ENCODE measurements at places on chromosomes 2 and 18.

GRCh38 chr2:9770006-9770307, 73.3 kb upstream of the TAF1B start:
- no peak for DNase-seq

DNA sequence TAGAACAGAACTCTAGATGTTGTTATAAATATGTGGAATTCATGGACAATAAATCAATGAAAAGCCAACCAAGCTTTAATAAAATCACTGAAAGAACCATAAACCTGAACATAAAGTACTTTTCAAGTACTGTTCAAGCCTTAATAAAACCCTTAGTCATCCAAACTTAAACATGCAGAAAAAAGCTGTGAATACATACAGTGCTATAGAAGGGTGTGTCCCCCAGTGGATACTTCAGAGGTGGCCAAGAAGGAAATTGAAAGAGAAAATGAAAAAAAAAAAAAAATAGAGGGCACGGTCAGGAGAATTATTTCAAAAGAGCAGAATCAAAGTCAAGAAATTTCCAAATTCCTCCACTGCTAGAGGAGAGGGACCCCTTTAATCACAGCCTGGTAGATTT, 141.1 kb downstream of the SP100 start:
- DNase-seq = no peak

- DNase-seq = no peak
Measured at GRCh38 chr18:7722955-7723354, 155.8 kb downstream of the PTPRM start.

- no peak for DNase-seq
Measured at GRCh38 chr2:95077861-95078603, 43.6 kb downstream of the MRPS5 start.

DNA sequence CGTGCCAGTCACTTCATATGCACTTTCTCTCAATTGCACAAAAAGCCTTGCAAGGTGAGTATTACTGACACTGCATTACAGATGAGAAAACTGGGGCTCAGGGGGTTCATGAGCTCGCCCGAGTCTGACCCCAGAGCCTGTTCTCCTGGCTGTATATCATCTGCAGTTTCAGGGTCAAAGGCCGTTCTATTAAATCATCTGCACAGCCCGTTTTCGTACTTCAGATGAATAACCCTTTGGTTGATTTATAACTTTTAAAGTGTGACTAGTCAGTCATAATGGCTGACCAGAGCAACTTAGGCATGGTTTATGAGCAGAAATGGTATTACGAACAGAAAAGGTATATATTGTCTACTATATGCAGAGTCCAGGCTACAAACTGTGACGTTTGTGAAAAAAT, 35.3 kb upstream of the NPAS2 start:
- DNase-seq = no peak

GRCh38 chr18:28791101-28791500, 614.2 kb upstream of the CDH2 start:
- DNase-seq = no peak

DNA sequence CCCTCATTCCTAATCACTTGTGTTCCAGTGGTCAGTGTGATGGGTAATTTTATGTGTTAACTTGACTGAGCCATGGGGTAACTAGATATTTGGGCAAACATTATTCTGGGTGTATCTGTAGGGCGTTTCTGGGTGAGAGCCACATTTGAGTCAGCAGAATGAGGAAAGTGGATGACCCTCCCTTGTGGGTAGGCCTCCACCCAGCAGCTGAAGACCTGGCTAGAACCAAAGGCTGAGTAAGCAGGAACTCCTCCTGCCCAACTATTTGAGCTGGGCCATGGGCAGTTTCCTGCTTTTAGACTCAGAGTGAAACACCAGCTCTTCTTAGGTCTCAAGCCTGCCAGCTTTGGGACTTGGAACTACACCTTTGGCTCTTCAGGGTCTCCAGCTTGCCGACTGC, 141.8 kb downstream of the ACKR3 start:
- no peak for DNase-seq

- no peak for DNase-seq
Measured at GRCh38 chr18:40955351-40955750, 999.7 kb upstream of the PIK3C3 start.

GRCh38 chr2:166516712-166517303, 22.8 kb upstream of the SCN7A start:
- DNase-seq = no peak

DNA sequence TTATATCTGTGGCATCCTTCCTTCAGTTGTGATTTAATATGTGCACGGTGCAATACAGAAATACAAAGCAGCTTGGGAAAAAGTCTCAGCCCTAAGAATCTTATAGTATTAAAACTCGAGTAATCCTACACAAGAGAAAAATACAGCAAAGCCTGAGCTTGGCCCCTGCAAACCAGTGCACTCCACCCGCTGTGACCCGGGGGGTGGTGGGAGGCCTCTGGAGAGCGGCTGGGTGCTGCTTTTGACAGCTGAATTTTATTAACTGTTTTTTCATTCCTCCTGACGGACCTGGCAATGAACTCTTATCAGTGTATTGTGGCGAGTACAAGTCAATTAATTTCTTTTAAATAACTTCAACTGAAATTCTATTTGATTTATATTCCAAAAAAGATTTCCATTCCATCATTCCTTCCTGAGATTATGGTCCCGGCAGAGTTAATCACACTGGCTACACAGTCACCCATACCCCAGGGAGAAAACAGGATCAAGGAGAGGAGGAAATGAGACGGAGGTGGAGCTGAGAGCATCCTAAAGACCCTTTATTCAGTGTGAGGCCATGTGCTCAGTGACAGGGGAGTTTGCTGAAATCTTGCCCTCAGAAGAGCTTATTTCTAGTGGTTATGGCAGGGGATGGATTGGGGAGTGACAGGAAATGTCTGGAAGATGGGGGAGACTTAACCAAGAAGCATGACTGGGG, 124.8 kb downstream of the KLHL29 start:
- DNase-seq = no peak

- DNase-seq = no peak
Measured at GRCh38 chr18:36141576-36141975, 11.9 kb downstream of the ELP2 start.

DNA sequence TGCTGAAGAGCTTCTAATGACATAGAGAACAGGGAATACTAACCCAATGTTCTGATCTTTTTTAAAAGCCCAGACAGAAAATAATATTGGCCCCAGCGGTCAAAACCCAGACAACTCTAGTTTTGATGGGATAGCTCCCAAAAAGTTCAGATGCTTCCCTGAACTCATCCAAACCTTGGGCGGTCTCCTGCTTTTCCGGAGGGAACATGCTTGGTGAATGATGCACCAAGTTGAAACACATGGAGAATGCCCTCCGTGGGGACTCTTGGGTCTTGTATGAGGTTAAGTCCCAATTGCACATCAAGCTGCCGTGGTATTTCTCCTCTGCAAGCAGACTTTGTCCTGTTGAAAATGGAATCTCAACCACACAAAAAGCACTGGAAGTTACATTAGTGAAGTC, 120.7 kb upstream of the CTAGE1 start:
- DNase-seq = no peak

- DNase-seq = no peak
Measured at GRCh38 chr2:148721520-148721931, 77.0 kb downstream of the EPC2 start.

- DNase-seq = no peak
Measured at GRCh38 chr18:26480897-26481795, 67.2 kb downstream of the KCTD1 start.

Measured in GM12891 (cell line).